ENCODE measurements at places on chromosomes 11 and 22.

GRCh38 chr11:59418156-59418555 lies 8.1 kb downstream of the OR5A2 start:
- no peak for DNase-seq

GRCh38 chr11:109788948-109789490 lies 304.2 kb upstream of the ZC3H12C start:
- no peak for DNase-seq

DNA sequence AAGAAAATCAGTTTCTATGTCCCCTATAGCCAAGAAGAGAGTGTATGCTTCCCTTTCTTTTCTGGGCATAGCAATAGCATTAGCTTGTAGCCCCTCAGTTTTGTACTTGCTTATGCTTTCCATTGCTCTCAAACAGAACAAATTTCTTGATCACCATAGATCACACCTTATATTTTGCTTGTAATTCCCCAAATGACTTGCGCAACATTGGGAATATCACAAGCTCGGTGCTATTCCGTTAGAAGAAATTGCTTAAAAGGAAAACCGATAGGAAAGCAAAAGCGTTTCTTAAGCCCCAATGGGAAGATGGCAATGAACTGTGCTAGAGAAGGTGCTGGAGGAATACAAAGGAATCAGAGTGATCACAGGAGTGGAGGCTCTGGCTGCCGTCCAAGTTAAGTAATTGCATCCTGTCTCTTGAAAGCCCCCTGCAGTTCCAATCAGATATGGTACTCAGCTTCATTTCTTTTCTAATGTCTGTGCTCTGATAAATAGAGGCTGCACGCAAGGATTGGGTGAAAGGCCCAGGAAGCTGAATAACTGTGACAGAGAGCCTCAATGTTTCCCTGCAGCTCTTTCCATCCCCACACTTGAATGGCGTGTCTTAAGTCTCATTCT lies 182.1 kb upstream of the KIRREL3 start:
- no peak for DNase-seq

DNA sequence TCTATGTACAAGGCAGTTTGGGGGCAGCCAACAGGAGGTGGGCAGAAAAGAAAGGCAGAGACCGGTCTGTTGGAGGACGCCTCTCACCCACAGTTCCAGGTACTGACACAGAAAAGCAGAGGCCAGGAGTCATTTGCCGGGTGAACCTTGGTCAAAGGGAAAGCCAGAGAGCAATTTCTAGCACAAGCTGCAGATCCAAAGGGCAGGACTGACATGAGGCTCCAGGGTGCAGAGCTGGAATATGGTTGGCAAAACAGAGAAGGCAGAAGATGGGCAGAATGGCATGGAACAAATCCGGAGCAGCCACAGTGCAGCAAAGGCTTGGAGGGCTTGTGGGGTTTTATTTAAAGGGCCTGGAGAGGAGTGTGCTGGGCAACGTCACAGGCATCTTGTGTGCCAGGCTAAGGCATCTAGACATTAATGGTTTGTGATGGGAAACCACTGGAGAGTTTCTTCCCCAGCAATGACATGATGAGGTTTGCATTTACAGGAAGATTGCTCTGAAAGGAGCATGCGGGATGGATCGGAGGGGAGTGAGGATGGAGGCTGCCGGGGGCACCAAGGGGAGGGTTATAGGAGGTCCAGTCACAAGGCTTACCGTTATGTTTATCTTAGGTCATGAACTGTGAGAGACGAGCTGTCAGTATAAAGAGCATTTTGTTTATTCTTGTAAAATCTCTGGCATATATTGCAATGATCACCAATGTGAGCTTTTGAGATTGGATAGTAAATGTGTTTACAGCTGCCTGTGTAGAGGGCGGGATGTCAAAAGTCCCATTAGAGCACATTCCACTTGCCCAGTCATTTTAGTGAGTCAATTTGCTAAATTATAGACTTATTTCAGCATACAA lies 5.7 kb upstream of the MMP20 start:
- no peak for DNase-seq

DNA sequence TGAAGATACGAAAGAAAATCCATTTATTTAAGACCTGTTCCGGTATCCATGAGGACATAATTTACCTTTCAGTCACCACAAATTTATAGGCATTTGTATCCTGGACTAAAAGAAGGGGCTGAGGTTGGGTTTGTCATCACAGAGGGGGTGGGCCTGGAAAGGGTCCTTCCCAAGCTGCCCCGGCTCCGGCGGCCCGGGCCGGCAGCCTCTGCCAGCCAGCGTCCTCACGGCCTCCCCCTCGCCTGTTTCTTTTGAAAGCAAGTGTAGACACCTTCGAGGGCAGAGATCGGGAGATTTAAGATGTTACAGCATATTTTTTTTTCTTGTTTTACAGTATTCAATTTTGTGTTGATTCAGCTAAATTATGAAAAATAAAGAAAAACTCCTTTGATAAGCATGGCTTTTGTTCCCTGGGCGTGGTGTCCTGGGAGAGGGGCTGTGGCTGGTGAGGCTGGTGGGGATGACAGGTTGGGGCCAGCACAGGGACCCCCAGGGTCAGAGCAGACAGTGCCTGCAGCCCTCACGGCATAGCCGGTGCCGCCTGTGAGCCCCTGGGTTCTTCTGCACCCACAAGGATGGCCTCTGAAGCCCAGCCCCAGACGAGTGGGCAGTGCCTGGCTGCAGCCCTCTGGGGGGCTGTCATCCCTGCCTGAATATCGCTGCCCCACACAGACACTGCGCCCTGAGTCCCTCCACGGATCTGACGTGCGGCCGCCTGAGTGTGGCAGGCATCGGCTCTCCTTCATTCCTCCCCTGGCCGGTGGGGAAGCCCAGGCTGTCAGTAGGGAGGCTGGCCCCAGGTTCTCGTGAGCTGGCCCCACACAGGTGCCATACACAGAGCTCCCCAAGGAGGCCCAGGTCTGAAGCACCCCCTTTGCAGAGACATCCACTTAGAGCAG lies 1075.9 kb downstream of the BRD1 start:
- DNase-seq = peak; percentile 31

- no peak for DNase-seq
Observed at GRCh38 chr11:8503910-8504364, 90.1 kb downstream of the STK33 start.

DNA sequence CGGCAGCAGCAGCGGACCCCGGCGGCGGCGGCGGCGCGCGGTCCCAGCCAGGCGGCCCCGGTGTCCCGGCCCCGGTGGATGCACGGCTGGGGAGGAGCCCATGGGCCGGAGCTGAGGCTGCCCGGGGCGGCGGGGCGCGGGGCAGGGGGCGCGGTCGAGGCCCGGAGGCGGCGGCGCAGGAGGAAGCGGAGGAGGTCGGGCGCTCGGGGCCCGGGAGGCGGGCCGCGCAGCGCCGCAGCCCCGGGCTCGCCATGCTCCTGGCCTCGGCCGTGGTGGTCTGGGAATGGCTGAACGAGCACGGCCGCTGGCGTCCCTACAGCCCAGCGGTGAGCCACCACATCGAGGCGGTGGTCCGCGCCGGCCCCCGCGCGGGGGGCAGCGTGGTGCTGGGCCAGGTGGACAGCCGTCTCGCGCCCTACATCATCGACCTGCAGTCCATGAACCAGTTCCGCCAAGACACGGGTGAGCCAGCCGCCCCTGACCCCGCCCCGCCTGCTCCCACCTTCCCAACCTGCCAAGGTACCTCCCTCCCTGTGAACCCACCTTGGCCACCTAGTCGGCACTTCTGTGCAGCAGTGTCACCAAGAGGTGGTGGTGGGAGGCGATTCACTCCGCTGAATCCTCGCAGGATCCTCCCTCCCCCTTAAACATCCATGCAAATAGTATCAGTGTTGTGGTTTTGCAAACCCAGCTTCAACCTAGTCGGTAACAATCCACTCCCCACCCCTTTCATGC lies 580 bp downstream of the DTX4 start:
- DNase-seq = peak; percentile 74

DNA sequence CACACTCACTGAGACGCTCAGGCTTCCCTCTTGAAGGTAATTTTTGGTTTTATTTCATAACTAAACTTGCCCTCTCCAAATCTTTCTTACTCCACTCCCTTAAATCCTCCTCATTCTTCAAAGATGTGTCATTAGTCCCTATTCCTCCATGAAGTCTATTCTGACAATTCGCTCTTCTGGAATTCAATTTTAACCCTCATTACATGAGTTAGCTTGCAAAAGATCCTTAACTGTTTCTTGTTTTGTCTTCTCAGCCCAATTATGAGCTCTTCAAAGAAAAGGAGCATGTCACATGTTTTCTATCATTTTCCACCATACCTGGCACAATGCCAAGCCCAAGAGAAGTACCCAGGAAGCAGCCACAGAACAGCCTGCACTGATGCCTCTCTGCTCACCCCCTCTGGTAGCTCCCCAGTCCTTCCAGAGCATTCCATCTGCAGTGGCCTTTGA lies 13.0 kb downstream of the GALNT18 start:
- no peak for DNase-seq

- no peak for DNase-seq
Observed at GRCh38 chr22:30891781-30892180, 76.8 kb downstream of the MORC2 start.

- DNase-seq = no peak
Observed at GRCh38 chr11:37861671-37862070, 1263.6 kb upstream of the RAG2 start.

DNA sequence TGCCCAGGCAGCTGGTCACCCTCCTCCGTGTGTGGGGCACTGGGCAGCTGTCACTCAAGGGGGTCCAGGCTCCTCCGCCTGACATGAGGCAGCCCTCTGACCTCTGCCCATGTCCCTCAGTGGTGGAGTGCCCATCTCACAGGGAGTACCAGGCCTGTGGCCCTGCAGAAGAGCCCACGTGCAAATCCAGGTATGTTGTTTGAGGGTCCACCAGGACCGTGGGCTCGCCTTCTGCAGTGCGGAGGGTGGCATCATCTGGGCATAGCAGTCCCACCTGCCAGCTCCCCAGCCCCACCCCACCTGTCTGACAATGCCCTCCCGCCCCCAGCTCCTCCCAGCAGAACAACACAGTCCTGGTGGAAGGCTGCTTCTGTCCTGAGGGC lies 30.5 kb downstream of the MUC2 start:
- no peak for DNase-seq

GRCh38 chr11:131819865-131820264 lies 449.4 kb downstream of the NTM start:
- DNase-seq = no peak

DNA sequence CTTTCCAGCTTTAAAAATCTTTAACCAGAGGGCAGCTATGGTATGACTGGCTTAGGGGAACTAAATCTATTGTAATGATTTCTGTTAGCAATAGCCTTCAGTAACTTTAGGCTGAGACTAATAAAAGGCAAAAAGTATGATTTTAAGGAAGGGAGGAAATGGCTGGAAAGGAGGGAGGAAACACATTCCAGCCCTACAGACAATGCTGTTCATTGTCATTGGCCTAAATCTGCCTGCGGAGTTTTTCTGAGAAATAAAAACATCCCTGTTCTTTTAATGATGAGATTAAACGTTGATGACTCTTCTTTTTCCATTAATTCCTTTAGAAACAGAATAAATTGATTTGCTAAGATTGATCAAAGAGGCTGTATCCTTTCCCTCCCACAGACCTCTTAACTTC lies 99.6 kb upstream of the GRAMD1B start:
- DNase-seq = no peak

DNA sequence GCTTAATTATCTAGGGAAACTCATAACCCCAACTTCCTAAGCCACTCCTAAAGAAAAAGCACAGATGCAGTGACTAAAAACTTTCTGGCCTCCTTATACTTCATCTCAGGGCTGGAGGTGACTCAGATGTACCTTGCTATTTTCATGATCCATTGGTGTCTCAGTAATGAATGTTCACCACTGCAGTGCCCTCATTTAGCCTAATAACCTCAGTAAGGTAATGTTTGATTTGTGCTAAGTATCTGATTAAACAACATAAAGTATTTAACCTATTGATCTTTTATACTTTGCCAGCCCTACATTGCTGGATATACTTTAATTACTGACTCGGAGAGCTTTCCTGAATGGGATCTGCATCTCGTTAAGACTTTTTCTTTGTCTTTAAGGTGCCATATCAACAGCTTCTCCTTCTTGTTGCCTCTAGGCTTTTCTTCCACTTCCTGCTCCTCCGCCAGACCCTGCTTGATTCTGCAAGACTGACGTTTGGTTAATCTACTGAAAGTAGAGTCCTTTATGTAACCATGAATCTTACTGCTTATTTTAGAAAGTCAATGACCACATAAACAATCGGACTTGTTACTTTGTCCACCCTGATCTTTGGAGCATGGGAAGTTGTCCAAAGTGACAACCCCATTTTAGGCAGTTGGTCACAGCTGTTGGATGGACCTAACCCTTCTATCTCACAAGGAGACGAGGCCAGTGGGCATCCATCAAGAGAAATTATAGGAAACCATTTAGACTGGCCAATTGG lies 303.0 kb downstream of the ST3GAL4 start:
- no peak for DNase-seq

DNA sequence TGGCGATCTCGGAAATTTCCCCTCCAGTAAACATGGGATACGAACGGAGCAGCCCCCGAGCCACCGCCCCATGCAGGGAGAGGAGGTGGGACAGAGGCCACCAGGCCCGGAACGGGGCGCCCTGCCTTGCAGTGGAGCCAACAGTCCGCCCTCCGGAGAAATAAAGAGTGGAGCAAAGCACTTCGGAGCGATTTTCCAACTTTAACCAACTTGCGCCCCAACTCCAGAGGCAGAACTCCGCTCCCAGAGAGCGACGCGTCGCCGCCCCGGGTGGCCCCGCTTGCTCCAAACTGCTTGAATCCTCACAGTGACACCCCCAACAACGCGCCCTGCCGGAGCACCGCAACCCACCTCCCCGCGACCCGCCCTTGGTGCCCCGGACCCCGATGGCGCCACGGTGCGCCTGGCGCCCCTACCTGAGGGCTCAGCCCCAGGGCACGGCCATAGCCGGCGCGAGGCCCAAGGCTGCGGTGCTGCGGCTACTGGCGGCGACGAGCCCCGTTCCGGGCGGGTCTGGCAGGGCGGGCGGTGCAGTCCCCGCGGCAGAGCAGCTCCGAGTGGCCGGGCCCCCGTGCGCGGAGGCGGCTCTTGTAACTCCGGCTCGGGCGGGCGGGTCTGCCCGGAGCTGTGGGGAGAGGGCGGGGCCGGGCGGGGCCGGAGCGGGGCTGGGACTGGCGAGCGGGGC lies at the start of gene AHNAK:
AHNAK (minus strand) TSS at position 563 of the 685 bp plus-strand sequence. CDS start 10,708 bp downstream, outside the sequence.
- DNase-seq = peak; percentile 82

GRCh38 chr11:68735125-68735524 lies 16.2 kb downstream of the TESMIN start:
- DNase-seq = no peak

DNA sequence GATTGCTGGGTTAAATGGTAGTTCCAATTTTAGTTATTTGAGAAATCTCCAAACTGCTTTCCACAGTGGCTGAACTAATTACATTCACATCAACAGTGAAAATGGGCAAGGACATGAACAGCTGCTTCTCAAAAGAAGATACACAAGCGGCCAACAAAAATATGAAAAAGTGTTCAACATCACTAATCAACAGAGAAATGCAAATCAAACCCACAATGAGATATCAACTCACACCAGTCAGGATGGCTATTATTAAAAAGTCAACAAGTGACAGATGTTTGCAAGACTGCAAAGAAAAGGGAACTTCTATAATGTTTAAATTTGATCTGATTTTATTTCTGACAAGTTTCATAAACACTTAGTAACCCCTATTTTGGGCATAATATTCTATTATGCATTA lies 537.5 kb downstream of the DLG2 start:
- DNase-seq = no peak
